Activated CD8-positive, alpha-beta memory T cell treated with anti-CD3 and anti-CD28 coated beads, Interleukin-2, amount 50 U/mL, for 4 hours (primary cell): ENCODE measurements at places on chromosomes 6 and 20.

GRCh38 chr20:49149281-49150045, 38.7 kb downstream of the STAU1 start:
- DNase-seq: no peak

GRCh38 chr6:140108167-140108566, 733.7 kb upstream of the CITED2 start:
- no peak for DNase-seq

DNA sequence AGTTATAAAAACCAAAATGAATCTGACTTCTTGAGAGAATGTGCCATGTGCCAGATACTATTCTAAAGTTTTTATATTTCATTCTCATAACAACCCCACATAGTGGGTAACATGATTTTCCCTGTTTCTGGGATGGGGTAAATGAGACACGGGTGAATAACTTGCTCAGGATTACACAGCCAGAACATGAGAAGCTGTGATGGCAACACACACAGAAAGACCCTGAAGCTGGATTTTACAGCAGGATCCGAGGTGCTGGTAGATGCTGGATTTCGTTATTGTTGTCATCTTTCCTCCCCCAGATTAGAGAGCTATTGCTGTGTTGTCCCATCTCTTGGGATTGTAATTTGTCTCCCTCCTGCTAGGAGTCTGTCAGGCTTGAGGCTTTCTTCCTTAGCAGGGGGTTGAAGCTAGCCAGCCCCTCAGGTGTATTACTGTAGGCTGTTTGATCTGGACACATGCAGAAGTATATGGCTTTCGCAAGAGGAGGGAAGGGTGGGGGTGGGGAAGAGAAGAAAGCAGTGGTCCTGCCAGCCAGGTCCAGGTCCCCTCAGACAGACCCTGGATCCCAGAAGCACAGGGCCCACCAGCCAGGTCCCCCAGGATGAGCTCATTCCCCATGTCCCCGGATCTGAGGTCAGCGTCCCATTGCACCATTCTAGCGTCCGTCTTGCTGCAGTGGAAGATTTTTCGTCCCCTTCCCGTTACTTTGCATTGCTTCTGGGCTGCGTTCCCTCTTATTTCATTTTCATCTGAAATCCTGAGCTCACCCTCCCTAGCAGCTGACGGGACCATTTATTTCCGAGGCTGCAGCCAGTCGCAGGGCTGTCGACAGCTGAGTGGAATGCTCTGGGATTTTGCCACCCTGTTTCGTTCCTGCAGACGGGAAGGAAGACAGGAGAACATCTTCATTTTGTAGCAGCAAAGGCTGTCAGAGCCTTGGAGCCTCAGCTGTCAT, 7.3 kb upstream of the KCNG1 start:
- no peak for DNase-seq

DNA sequence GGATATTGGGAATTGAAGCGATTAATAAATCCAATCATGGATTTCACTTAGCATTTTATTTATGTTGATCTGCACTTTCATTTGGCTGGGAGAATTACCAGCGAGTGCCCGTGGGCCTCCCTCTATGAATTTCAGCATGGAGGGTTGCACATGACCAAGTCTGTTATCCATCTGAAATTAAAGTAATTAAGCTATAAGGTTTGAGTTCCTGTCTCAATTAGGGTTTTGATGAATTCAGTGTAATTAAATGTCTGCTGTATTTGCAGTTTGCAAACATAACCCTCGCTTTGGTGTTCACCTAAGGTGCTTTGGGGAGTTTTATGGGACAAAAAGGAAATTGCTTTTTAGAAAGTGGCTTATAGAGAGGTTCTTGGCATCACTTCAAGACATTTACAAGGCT, 169.8 kb upstream of the RIN2 start:
- no peak for DNase-seq

GRCh38 chr20:53672484-53673129, 79.0 kb upstream of the ZNF217 start:
- no peak for DNase-seq

GRCh38 chr6:116945809-116946208, 68.8 kb downstream of the RFX6 start:
- no peak for DNase-seq

GRCh38 chr6:143752459-143752858, 74.7 kb downstream of the PHACTR2 start:
- DNase-seq: no peak

DNA sequence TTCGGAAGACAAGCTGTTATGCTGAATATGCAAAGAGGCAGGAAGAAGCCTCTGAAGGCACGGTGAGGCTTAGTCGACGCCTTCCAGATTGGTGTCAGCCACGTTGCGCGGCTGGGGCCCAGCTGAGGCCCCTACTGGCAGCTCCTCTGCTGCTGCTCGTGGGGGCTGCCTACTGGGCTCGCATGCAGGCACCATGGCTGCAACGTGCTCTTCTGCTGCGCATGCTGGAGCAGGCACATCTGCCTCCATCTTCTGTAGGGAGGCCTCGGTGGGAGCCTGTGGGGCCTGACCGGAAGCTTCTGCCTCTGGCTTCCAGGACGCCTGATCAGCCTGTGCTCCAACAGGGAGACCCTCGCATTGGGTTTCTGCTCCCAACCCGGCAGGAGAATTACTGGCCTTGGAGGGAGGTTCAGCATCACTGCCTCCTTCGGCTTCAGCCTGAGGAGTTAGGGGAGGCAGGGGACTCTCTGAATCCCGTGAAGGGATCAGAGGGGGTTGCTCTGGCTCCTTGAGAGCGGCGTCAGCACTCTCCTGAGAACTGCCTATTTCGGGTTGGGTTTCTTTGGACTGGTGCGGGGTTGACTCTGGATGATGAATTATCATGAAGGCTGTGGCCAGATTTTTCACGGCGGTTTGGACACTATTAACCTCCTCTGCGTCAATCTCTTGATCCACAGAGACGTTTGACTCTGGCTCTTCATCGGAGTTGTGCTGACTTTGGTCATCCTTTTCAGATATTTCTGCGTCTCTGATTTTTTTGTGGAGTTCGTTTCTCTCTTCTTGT, 49.1 kb downstream of the TXLNB start:
- no peak for DNase-seq

- no peak for DNase-seq
Measured at GRCh38 chr20:57698867-57699275, 10.9 kb downstream of the PMEPA1 start.
